ENCODE measurements at places on chromosomes 3 and 15. TPM values are rescaled to one million over a fixed set of nuclear protein-coding genes. Genes with fewer than 3 reads are reported as not detected.

CRABP1 gene
- 401 TPM for total RNA-seq

CCR3 gene
- not detected for total RNA-seq

SLC12A1 gene
- 2.1 TPM for total RNA-seq

RLBP1 gene
- total RNA-seq: 102 TPM

SERINC4 gene
- 3.8 TPM for total RNA-seq

NCKIPSD gene
- total RNA-seq: 17.0 TPM

GTF2E1 gene
- 20.3 TPM for total RNA-seq

KY gene
- 13.8 TPM for total RNA-seq

MAP4 gene
- total RNA-seq: 172 TPM

TEX264 gene
- total RNA-seq: 35.4 TPM

GALNT15 gene
- total RNA-seq: 12.4 TPM

PGBD4 gene
- total RNA-seq: 2.1 TPM

SAMMSON gene
- 1.2 TPM for total RNA-seq

MRAS gene
- 30.2 TPM for total RNA-seq

QRICH1 gene
- total RNA-seq: 102 TPM

CLDN16 gene
- total RNA-seq: 0.16 TPM

GABRR3 gene
- total RNA-seq: 25.8 TPM

ACSBG1 gene
- total RNA-seq: 1.0 TPM

PLA2G4E gene
- total RNA-seq: 0.16 TPM

MAGEL2 gene
- 6.7 TPM for total RNA-seq

RTF1 gene
- 67.2 TPM for total RNA-seq

PPP1R14D gene
- not detected for total RNA-seq

ACAN gene
- total RNA-seq: 44.0 TPM

CYP8B1 gene
- not detected for total RNA-seq

CD86 gene
- total RNA-seq: 4.0 TPM

C3orf85 gene
- not detected for total RNA-seq

ICE2 gene
- total RNA-seq: 72.6 TPM

GOLGA6D gene
- not detected for total RNA-seq

ROPN1B gene
- total RNA-seq: 0.66 TPM

ZPLD1 gene
- 1.9 TPM for total RNA-seq

GOLGA8A gene
- 75.0 TPM for total RNA-seq

ZNF501 gene
- 14.0 TPM for total RNA-seq
